ENCODE measurements at places on chromosomes 7 and 10. TPM values are rescaled to one million over a fixed set of nuclear protein-coding genes. Genes with fewer than 3 reads are reported as not detected.
A peak's percentile ranks its signal among the peaks of the same experiment; 100 is the strongest.

- DNase-seq, result peak; percentile 89
- no peak overlapping the region for H3K4me3 ChIP-seq
- H3K36me3 ChIP-seq, result no peaks in the 10 kb centered on the region
- peaks cover 29% of the 10 kb centered on the region for H3K4me1 ChIP-seq
- no peaks in the 10 kb centered on the region for H3K27me3 ChIP-seq
- H3K27ac ChIP-seq, result peak overlapping the region; percentile 89
Observed at GRCh38 chr10:3873728-3874461, 88.9 kb upstream of the KLF6 start.

- H3K4me3 ChIP-seq, result no peak overlapping the region
- H3K36me3 ChIP-seq, result no peaks in the 10 kb centered on the region
- DNase-seq, result no peak
- no peaks in the 10 kb centered on the region for H3K27me3 ChIP-seq
Observed at GRCh38 chr10:29254123-29255046, 34.5 kb upstream of the LYZL1 start.

DNA sequence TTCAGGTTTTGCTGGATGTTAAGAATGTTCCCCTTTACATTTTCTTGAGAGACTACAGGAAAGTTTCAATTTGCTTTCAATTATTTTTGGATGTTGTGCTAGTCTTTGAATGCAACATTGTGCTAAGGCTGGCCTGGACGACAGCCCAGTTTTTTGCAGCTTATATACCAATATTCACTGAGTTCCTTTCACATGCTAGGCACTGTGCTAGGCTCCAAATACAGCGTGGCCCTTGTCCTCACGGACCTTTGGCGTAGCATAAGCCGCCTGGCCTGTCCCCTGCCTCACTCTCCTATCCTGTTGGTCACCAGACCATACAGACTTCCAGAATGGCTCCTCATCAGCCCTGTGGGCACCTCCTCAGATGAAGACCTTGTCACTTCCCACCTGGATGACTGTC is 19.5 kb upstream of the HSPA12A start:
- no peaks in the 10 kb centered on the region for H3K36me3 ChIP-seq
- no peaks in the 10 kb centered on the region for H3K4me1 ChIP-seq
- no peak for DNase-seq
- H3K4me3 ChIP-seq, result no peak overlapping the region
- no peaks in the 10 kb centered on the region for H3K27me3 ChIP-seq

DNA sequence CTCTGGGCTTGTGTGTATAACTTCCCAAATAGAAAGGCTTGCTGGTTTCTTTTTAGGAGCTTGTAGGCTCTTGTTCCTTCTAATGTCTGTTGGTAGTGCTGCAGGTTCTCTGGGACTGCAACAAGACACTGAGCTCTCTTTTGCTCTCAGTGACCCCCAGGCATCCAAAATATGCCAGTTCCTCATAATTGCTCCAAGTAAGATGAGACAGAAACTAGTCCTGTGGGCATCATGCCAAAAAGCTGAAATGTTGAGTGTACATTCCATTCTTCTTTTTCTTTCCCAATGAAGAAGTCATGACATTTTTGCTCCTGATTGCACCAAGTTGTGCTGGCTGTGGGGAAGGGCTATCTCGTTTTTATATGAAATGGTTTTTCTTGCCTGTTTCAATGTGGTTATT is 7.1 kb upstream of the BTBD16 start:
- no peaks in the 10 kb centered on the region for H3K4me1 ChIP-seq
- H3K36me3 ChIP-seq, result no peaks in the 10 kb centered on the region
- H3K27me3 ChIP-seq, result no peaks in the 10 kb centered on the region
- no peak for DNase-seq

DNA sequence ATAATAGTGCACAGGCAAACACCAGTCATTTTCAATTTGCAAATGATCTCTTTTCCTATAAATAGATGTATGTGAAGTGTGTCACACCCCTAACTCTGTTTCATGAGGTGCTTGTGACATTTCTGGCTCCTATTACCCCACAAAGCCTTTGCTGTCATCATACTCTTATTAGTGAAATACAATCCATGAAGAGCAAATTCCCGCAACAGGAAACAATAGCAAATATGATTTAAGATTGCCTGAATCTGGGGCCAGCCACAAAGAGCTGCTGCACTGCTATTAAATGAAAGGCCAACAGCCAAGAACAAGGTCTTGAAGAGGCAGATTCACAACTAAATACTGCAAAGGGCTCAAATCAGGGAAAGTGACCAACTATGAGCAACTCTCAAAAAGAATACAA is 96.3 kb upstream of the CAV2 start:
- no peak overlapping the region for H3K4me3 ChIP-seq
- H3K27me3 ChIP-seq, result no peaks in the 10 kb centered on the region
- no peak for DNase-seq
- H3K4me1 ChIP-seq, result no peaks in the 10 kb centered on the region
- H3K36me3 ChIP-seq, result no peaks in the 10 kb centered on the region
- H3K27ac ChIP-seq, result no peak overlapping the region

GRCh38 chr7:68476966-68477365 is 1121.3 kb upstream of the AUTS2 start:
- no peaks in the 10 kb centered on the region for H3K27me3 ChIP-seq
- DNase-seq, result no peak
- H3K4me1 ChIP-seq, result no peaks in the 10 kb centered on the region
- no peaks in the 10 kb centered on the region for H3K36me3 ChIP-seq
- no peak overlapping the region for H3K27ac ChIP-seq

- no peaks in the 10 kb centered on the region for H3K4me1 ChIP-seq
- H3K36me3 ChIP-seq, result no peaks in the 10 kb centered on the region
- no peak overlapping the region for H3K27ac ChIP-seq
- DNase-seq, result no peak
- H3K27me3 ChIP-seq, result no peaks in the 10 kb centered on the region
Observed at GRCh38 chr10:72852508-72852907, 41.0 kb upstream of the OIT3 start.

DNA sequence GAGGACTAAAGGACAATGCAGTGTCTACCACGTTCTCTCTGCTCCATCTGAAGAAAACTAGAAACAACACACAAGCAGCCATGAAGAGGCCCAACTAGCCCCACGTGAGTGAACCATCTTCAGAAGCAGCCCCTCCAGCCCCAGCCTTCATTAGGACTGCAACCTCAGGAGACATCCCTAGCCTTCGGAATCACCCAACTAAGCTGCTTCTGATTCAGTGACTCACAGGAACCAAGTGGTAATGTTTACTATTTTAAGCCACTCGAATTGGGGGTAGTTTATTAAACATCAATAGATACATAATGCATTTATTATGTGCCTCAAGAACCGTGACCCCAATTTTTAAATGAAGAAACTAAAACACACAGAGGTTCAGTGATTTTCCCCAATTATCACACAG is 22.6 kb downstream of the ARHGAP12 start:
- H3K4me1 ChIP-seq, result no peaks in the 10 kb centered on the region
- no peak overlapping the region for H3K27ac ChIP-seq
- H3K27me3 ChIP-seq, result no peaks in the 10 kb centered on the region
- H3K36me3 ChIP-seq, result peaks cover 23% of the 10 kb centered on the region
- H3K4me3 ChIP-seq, result no peak overlapping the region
- no peak for DNase-seq

DNA sequence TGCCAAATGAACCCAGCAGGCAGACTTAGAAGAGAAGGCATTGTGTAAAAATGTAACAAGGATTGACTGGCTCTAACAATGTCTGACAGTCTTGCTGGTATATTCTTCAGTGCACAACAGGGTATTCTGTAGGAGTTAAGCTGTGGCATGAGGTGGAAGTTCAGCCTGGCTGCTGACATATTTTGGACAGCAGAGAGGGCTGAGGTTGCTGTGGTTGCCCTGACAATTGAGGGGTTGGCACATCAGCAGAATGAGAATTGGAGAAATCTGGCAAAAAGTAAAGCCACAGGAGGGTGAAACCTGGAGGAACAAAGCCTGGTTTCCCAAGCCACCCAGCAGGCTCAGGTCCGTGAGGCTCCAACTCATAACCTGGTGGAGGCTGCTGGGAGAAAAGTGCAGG is 220.2 kb downstream of the JAZF1 start:
- no peaks in the 10 kb centered on the region for H3K36me3 ChIP-seq
- H3K4me1 ChIP-seq, result no peaks in the 10 kb centered on the region
- no peak overlapping the region for H3K27ac ChIP-seq
- DNase-seq, result no peak

- no peak overlapping the region for H3K27ac ChIP-seq
- no peak overlapping the region for H3K4me3 ChIP-seq
- no peaks in the 10 kb centered on the region for H3K36me3 ChIP-seq
- H3K4me1 ChIP-seq, result no peaks in the 10 kb centered on the region
Observed at GRCh38 chr10:61761825-61762217, 99.1 kb downstream of the CABCOCO1 start.

DNA sequence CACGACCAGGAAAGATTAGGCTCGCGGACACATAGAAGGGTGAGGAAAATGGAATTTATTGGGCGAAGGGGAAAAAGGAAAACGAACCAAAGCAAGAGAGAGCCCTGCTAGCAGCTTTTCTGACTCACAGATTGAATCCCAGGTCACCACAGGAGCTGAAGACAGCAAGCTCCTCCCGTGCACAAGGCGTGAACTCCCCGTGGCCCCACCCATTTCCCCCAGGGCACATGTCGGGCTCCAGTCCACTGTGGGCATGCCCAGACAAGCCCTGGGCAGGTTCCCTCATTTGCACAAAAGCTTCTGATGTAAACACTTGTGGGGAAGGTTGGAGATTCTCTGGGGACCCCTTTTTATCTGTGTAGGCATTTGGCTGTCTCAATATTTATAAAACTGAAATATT is 582.4 kb downstream of the SUGCT start:
- H3K36me3 ChIP-seq, result no peaks in the 10 kb centered on the region
- H3K4me1 ChIP-seq, result no peaks in the 10 kb centered on the region
- no peak for DNase-seq
- no peak overlapping the region for H3K4me3 ChIP-seq

- DNase-seq, result no peak
- H3K27ac ChIP-seq, result no peak overlapping the region
- H3K4me1 ChIP-seq, result no peaks in the 10 kb centered on the region
- no peaks in the 10 kb centered on the region for H3K27me3 ChIP-seq
Observed at GRCh38 chr10:31010062-31010461, 21.6 kb downstream of the ZNF438 start.

DNA sequence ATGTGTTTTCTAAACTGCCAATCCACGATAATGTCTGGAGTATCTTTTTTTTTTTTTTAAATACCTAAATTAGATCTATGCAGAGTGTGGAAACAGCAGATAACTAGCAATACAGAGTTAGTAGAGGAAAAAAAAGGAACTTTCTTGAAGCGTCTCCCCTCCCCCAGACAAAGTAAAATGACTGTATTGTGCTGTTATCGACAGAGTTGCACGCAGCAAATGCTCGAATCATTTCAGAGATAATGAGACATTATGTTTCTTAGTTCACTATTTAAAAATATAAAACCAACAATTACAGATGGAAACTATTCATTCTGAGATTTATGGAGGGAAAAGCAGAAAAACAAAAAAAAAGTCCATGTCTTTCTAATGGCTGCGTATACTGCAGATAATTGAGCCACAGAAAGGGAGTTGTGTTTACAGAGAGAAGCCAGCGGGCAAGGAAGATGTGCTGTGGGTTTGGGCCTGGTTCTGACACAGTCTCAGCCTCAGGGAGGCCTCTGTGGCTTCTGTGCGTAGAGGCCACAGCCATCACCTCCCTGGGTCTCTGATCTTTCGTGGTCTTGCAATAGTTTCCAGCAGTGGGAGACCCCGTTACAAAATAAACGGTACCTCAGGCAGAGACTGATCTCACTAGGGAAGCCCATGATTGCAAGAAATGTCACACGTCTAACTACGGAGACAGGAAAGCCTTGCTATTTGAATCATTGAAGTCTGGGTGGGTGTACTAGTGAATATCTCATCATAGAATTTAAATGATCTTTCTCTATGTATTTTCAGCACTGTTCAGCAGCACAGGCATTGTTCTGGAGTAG is 19.1 kb upstream of the KLF6 start:
- peaks cover 67% of the 10 kb centered on the region for H3K4me1 ChIP-seq
- peak; percentile 65 for DNase-seq
- no peaks in the 10 kb centered on the region for H3K27me3 ChIP-seq

DNA sequence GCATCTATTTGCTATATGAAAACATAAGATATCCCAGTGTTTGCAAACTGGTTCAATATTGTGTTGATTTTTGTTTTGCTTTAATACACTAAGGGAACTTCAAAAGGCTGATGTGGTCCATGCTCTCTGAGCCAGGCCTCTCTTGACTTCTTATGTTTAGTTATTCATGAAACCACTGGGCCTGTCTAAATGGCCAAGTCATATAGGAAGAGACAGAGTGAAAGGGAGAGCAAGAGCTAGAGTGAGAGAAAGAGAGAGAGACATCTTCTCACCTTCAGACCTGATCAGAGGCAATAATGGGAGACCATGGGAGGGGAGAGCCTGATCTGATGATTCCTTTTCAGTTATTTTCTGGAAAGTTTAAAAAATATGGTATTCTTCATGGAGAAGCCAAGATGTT is 6.1 kb upstream of the FAS start:
- H3K36me3 ChIP-seq, result no peaks in the 10 kb centered on the region
- H3K27me3 ChIP-seq, result no peaks in the 10 kb centered on the region
- H3K4me1 ChIP-seq, result peaks cover 10% of the 10 kb centered on the region
- H3K4me3 ChIP-seq, result no peak overlapping the region

DNA sequence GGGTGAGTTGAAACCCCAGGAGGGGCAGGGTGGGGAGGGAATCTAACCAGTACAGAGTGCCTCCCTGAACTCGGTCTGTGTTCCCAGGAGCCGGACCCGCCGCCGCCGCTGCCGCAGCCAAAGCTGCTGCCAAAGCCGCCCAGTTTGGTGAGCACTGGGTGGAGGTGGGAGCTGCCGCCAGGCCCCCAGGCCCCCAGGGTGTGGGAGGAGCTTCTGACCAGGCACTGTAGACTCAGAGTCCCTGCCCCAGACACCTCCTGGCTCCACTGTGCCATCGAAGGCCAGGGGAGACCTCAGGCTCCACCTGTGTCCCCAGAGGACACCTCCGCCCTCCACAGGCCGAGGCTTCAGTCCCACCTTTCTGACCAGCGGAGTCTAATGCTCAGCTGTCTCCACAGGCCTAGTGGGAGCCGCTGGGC is 20.4 kb upstream of the LIMK1 start:
- H3K36me3 ChIP-seq, result no peaks in the 10 kb centered on the region
- H3K4me3 ChIP-seq, result no peak overlapping the region
- H3K27me3 ChIP-seq, result no peaks in the 10 kb centered on the region
- H3K4me1 ChIP-seq, result peaks cover 23% of the 10 kb centered on the region
- no peak for DNase-seq

DNA sequence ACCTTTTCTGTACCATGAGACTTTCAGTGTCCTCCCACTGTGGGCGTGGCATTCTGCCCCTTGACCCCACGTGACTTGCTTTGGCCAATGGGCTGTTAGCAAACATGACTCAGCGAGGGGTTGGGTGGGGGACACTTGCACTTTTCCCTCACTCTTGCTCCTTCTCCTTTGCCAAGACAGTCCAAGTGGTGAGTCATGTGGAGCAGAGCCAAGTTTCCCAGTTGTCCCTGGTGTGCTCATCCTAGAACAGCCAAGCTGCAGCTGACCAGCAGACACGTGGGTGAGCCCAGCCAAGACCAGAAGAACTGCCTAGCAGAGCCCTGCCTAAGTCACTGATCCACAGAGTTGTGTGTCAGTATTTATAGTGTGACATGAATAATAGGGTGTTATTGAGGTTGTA is 82.8 kb upstream of the CPXM2 start:
- H3K27me3 ChIP-seq, result peaks cover 15% of the 10 kb centered on the region
- H3K4me1 ChIP-seq, result no peaks in the 10 kb centered on the region
- no peak for DNase-seq

The CARD11 gene
- 199 TPM for total RNA-seq

The IL2RA gene
- 3.7 TPM for total RNA-seq

The UPK3B gene
- 3.3 TPM for total RNA-seq

The DNAH11 gene
- total RNA-seq, result 0.09 TPM

The DRGX gene
- total RNA-seq, result not detected

The CALY gene
- not detected for total RNA-seq
